ENCODE measurements at places on chromosomes 3 and 15.

DNA sequence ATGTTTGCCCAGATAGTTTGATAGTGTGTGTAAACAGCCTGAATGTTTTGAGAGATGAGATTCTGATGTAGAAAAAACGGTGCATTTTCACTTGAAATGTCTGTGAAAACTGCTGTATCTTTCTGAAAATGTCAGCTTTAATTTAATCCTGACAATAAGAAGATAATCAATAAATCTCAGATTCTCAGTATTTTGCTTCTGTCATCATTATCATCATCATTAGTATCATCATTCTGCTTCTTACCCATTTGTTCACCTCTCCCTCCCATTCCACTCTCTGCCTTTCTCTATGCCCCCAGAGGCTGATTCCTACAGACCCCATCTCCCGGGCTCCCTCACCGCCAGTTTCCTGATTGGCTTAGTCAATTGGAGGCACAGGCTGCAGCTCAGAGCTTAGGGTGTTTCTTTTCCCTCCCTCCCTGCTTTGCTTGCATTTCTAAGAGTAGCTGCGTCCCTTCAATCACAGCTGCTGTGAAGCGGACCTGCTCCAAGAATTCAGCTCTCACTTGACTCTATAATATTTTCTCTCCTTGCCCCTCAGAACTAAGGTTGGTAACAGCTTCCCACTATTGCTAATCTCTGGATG lies 8.2 kb upstream of the SNTN start:
- DNase-seq, result no peak

GRCh38 chr15:58277333-58277732 lies 139.2 kb downstream of the AQP9 start:
- no peak for DNase-seq

DNA sequence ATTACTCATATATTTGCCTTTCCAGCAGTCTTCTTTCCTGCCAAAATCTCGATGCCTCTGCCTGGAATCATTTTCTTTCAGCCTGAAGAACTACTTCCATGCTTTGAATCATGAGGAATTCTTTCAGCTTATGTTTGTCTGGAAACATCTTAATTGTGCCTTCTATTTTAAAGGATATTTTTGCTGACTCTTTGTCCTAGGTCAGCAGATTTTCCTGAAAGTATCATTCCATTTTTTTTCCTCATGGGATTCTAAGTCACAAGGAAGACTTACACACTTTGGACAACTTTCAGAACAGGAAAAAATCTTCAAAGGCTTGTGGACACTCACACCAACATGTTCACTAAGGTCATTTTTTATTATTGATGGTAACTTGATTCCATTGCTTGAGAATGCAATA lies 10.1 kb downstream of the PRR23E start:
- DNase-seq, result no peak

- no peak for DNase-seq
Measured at GRCh38 chr3:148758303-148758884, 60.7 kb downstream of the AGTR1 start.

- no peak for DNase-seq
Measured at GRCh38 chr3:66673293-66673692, 172.5 kb upstream of the LRIG1 start.

GRCh38 chr3:58748024-58748423 lies 81.5 kb upstream of the FAM3D start:
- DNase-seq, result no peak

- no peak for DNase-seq
Measured at GRCh38 chr3:186852994-186853393, 10.5 kb downstream of the ADIPOQ start.

- DNase-seq, result no peak
Measured at GRCh38 chr3:131645638-131646037, 142.9 kb upstream of the MRPL3 start.

- DNase-seq, result no peak
Measured at GRCh38 chr15:80915472-80915871, 74.1 kb downstream of the MESD start.

DNA sequence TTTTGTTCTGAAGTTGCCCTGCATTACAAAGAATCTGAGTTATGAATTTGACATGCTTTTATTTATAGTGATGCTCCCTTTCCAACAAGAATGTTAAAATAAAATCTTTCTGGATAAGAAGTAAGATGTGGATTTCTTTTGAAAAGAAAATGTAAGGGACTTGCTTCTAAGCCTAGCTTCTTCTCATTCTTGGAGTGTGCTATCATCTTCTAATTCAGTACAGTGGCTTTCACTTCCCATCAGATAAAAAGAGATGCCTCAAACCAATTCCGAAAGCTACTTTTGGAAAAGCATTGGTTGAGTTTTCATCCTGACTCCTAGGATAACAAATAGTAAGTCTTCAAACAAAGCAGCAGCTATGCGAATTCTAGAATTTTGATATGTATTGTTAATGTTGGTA lies 197.0 kb upstream of the ZPLD1 start:
- DNase-seq, result no peak

DNA sequence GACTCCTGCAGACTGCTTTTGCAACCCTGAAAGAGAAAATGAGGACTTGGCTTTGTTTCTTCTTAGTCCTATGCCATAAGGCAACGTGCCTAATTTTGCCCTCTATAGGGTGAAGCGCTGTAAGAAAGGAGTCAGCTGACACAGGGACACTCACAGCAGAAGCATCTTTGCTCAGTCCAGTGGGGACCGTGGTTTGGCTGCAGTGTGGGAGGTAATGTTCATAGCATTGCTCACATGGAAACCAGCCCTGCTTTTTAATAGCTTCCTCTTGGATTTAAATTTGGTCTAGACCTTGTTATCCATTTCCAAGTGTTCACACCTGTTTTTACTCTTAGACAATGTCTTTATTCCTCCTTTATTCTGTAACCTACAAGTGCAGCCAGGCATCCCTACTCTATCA lies 1032.1 kb downstream of the NTRK3 start:
- DNase-seq, result no peak

- no peak for DNase-seq
Measured at GRCh38 chr3:100245136-100245535, 15.7 kb upstream of the TBC1D23 start.

DNA sequence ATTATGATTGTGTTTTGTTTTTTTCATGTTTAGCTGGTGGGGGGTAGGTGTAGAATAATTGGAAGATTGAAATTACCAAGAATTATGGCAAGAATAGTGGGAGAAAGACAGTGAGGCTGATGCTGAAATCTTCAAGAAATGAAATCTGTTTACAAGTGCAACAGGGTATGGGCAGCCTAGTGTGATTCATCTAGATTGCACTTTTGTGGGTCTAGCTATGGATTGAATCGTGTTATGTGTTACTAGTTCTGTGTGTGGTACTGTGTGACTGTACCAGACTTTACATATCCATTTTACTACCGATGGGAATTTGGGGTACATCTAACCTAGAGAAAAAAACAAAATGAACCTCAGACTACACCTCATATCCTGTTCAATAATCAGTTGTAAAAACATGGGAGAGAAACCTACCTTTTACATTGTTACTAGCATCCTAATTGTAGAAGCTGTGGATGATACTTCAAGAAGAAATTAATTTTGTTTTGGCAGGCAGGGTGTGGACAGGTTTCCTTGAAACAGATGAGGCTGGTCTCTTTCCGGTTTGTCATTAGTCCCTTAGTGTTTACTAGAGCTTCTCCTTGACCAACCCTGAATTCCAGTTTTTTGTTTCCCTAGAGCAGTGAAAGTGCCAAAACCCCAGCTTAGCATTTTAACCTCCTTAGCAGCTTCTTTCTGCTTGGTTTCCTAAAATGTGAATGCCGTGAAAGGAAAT lies 47.9 kb downstream of the OPA1 start:
- DNase-seq, result no peak

GRCh38 chr3:173249457-173249856 lies 108.4 kb upstream of the SPATA16 start:
- DNase-seq, result no peak

DNA sequence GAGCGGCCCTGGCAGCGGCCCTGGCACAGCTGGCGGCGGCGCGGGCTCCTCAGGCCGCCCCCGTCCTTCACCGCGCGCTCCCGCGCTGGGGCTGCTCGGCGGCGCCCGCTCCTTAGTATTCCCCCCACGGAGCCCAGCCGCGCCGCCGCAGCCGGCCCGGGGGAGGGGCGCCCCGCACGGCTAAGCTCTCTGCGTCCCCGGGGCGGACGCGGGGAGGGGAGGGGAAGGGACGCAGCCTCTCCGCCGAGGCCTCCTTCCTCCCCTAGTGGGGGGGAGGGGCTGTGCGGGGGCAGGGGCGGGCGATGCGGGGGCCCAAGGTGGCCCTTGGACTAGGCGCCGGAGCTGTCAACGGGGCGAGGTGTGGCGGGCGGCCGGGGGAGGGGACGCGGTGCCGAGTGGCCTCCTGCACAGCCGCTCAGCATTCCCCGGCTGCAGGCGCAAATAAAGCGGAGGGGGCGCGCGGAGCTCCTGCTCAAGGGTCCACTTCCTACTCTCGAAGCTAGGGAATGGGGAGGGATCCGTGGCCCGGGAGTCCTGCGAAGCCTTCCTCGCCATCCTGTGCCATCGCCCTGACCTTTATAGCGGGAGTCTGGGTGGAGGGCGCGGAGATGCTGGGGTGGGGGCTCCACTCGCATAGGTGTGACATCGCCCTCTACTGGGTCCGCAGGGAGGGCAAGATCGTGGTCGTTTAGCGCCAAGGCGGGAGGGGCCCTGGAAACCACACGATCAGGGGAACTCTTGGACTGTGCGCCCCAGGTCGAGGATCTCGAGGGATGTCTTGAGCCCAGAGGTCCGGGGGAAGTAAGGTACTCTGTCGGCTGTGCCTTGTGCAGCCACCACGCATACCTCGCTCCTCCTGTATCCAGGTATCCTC lies 22.2 kb downstream of the EPHB3 start:
- DNase-seq, result no peak

DNA sequence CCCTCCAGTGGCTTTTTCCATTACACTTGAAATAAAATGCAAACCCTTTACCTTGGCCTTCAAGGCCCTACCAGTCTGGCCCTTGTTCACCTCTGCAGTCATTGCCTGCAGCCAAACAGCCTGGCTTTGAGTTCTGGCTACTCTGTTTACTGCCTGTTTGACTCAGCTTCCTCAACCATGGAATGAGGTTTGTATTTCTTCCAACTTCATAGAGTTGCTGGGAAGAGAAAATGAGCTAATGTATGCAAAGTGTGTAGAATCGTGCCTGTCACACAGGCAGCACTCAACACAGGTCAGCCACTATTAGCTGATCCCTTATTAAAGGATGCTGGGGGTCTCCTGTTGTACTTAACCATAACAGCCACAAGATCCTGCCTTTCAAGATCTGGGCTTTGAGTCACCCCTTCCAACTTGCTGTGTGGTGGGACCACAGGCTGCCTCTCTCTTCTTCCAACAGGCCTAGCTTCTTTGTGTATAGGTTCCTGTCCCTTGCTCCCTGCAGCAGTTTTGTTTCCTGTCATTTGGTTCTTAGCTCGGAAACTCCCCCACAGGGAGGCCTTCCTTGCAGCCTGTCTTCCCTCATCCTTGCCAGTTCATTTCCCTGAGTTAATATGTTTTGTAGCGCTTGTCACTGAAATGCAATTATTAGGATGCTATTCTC lies 6.4 kb downstream of the MED12L start:
- DNase-seq, result no peak

DNA sequence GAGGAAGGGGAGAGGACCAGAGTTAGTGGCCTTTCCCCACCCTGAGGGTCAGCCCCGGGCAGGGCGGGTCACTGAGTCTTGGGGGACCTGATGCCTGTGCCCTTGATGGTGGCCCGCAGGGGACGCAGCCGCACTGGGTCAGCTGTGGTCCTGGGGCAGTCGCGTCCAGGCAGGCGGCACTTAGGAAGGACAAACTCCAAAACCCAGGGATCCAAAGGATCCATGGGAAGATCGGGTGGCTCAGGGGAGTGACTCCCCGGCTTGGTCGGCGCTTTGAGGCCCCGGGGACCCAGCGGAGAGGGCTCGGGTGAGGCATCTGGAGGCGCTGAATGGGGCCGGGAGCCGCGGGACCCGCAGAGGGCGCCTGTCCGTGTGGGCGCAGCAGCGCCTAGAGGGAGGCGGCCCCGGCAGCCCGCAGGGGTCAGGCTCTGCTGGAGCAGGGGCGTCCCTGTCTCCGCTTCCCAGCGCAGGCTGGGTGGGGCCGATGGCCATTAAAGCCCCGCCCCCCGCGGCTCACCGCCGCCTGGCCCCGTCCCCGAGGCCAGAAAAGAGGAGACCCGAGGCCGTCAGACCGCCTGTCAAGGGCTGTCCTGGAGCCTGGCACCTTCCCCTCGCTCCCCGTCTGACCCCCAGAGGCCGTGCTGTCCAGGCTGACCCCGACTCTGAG lies 17.5 kb downstream of the CIDEC start:
- DNase-seq, result peak; percentile 15

- DNase-seq, result no peak
Measured at GRCh38 chr3:146803745-146804144, 198.6 kb upstream of the PLSCR5 start.

- no peak for DNase-seq
Measured at GRCh38 chr15:72195101-72195511, 2.5 kb downstream of the GRAMD2A start.

DNA sequence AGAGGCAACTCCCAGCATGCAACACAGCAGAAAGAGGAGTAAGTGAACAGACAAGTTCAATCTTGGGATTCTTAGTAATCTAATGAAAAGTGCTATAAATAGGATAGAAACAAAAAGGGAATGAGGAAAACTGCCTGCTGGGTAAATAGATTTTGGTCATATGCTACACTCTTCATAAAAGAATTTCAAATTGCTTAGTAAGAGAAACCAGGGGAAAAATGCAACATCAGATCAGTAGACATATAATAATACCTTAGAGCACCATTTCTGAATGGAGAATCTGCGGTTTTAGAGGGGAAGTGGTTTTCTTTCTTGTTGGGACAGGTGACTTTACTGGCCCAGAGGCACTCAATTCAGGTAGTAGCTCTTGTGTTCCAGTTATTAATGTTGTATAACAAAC lies 13.4 kb upstream of the TBC1D5 start:
- DNase-seq, result no peak

DNA sequence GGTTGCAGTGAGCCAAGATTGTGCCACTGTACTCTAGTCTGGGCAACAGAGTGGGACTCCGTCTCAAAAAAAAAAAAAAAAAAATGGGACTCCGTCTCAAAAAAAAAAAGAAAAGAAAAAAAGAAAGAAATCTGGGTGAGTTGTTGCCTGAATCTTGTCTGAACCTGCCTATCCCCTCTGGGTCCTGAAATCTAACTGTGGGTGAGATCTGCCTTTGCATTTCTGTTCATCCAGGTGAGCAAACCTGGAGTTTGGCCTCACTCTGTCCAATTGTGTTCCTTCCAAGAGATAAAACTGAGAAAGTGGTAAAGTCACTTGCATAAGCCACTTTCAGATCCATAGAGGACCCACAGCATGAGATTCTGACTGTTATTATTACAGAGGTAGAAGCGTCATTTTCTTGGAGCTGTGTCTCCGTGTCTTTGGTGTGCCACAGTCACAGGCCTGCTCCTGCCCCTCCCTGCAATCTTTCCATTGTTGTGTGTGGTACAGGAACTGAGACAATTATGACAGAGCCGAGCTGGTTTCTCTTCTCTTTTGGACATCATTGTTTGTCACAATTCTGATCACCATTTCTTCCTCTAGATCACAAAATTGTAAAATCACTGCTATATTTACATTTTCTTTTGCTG lies 235.9 kb downstream of the LPP start:
- peak; percentile 2 for DNase-seq

- no peak for DNase-seq
Measured at GRCh38 chr3:63791974-63792373, 27.1 kb upstream of the C3orf49 start.
